ENCODE measurements at places on chromosomes 7 and 10.

- no peak for DNase-seq
Observed at GRCh38 chr10:97883092-97883485, 33.4 kb downstream of the GOLGA7B start.

DNA sequence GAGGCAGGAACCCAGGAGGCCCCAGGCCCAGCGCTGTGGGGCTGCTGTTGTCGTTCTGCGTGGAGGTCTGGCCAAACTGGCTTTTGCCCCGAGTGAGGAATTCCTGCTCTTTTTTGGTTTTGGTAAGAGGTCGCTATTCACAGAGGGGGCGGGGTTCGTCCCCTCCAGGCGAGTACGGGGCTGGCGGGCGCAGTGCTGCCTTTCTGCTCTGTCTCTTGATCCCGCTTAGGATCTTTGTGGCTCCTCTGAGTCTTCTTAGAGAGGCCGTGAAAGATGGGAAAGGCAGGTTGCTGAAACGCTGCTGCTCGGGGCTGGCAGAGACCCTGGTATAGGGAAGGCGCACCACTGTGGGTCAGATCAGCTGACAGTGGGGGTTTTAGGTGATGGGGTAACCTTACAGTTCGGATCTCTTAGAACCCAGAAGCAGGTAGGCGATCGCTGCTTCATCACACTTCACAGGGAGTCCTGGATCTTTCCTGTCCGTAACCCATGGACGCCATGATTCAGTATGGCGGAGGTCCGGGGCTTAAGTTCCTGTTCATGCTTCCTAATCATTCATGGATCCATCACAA, 136.7 kb downstream of the KIF20B start:
- DNase-seq, result no peak

GRCh38 chr10:8951440-8952089, 897.1 kb downstream of the GATA3 start:
- DNase-seq, result no peak

GRCh38 chr10:93548376-93549071, 17.9 kb upstream of the FFAR4 start:
- DNase-seq, result no peak

- no peak for DNase-seq
Observed at GRCh38 chr10:69268761-69269416, 9.4 kb upstream of the HK1 start.

All from kidney glomerular epithelial cell (primary cell).